ENCODE measurements at places on chromosomes 5 and 9. TPM values are rescaled to one million over a fixed set of nuclear protein-coding genes. Genes with fewer than 3 reads are reported as not detected.

MAPK9 gene
- polyA plus RNA-seq = 32.2 TPM

ARL10 gene
- 12.1 TPM for polyA plus RNA-seq

DHFR gene
- polyA plus RNA-seq = 21.7 TPM

SPINK5 gene
- 0.41 TPM for polyA plus RNA-seq

FOXD4L6 gene
- not detected for polyA plus RNA-seq

FOXD4L4 gene
- not detected for polyA plus RNA-seq

STK32A gene
- polyA plus RNA-seq = 0.49 TPM

SH2D3C gene
- 28.2 TPM for polyA plus RNA-seq

SV2C gene
- not detected for polyA plus RNA-seq

ZSWIM6 gene
- polyA plus RNA-seq = 8.8 TPM

MCTP1 gene
- polyA plus RNA-seq = 7.6 TPM

PLPPR1 gene
- polyA plus RNA-seq = 9.8 TPM

ADAMTS13 gene
- polyA plus RNA-seq = 10.4 TPM

FANCG gene
- 23.8 TPM for polyA plus RNA-seq

BTNL3 gene
- polyA plus RNA-seq = not detected

MAP1B gene
- 21.4 TPM for polyA plus RNA-seq

F12 gene
- 0.41 TPM for polyA plus RNA-seq

PCDHA6 gene
- polyA plus RNA-seq = not detected

NUP155 gene
- polyA plus RNA-seq = 18.0 TPM

- no peak for DNase-seq
These were observed 96.6 kb downstream of the VCAN start for GRCh38 chr5:83568186-83568585.

DNA sequence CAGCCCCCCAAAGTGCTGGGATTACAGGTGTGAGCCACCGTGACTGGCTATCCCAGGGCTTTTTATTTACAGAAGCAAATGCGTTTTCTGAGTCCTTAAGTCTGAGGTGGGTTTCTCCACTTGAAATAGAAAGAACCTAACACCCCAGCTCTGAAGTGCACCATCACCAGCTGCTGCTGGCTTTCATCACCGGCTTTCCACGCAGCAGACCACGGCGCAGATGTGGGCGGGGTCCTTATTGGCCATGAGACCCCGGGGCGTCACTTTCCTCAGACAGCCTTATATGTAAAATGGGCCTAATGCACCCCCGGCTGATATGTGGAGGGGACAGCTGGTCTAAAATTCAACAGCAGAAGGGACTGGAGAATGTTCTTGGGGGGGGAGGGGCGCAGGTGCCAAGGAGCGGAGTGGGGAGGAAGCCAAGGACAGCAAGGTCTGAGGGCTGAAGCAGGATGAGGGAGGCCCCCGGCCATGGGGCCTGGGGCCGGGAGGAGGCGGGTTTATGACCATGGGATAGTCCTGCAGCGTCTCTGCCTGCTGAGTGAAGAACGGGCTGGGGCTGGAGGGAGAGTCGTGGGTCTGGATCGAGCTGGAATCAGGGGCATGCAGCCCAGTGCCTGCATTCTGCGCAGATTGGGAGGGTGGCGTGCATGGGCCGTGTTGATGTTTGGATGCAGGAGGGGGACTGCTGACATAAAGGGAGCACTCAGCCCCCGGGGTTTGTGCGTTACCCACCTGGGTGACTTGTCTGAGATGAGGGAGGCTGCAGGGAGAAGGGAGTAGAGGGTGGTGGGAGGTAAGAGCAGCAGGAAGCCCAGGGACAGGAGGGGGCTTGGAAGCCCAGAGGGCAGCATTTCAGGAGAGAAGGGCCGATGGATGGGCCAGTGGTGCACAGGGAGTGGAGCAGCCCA lies 30.2 kb downstream of the RASGEF1C start:
- DNase-seq = no peak

GRCh38 chr9:22469928-22470544 lies 23.4 kb downstream of the DMRTA1 start:
- DNase-seq = no peak

GRCh38 chr5:131107128-131107527 lies 57.9 kb downstream of the HINT1 start:
- DNase-seq = no peak

GRCh38 chr9:99998266-99998665 lies 91.8 kb downstream of the STX17 start:
- no peak for DNase-seq

- no peak for DNase-seq
These were observed 68.1 kb upstream of the MRPS30 start for GRCh38 chr5:44740660-44741059.

DNA sequence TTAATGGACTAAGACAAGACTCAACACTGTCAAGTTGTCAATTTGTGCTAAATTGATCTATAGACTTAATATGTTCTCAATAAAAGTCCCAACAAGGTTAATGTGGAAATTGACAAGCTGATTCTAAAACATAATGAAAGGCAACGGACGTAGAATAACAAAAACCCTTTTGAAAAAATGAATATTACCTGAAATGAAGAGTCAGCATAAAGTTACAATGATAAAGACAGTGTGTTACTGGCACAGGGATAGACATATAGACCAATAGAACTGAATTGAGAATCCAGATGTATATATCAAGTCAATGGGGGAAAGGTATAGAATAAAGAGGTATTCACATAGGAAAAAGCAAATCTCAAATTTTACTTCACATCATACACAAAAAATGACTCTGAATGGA lies 37.7 kb upstream of the BARX1 start:
- DNase-seq = no peak

GRCh38 chr5:109944461-109944860 lies 254.7 kb downstream of the MAN2A1 start:
- DNase-seq = no peak

GRCh38 chr9:13628526-13628925 lies 349.0 kb upstream of the MPDZ start:
- DNase-seq = no peak

- peak; percentile 76 for DNase-seq
These were observed 13.4 kb downstream of the ADAM19 start for GRCh38 chr5:157562111-157562581.

DNA sequence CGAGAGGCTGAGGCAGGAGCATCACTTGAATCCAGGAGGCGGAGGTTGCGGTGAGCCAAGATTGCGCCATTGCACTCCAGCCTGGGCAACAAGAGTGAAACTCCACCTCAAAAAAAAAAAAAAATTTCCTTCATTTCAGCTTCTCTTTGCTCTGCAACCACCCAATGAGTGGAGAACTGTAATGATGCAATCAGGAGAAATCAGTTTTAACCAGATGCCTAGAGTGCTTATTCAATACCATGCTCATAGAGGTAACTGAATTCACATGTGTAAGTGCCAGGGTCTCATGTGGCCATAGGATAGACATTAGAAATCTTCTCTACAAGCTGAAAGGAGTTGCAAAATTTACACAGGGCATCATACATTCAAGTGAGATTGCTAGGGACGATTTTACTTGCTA lies 70.6 kb downstream of the HMHB1 start:
- DNase-seq = no peak

GRCh38 chr9:134569626-134570025 lies 72.0 kb upstream of the COL5A1 start:
- no peak for DNase-seq

DNA sequence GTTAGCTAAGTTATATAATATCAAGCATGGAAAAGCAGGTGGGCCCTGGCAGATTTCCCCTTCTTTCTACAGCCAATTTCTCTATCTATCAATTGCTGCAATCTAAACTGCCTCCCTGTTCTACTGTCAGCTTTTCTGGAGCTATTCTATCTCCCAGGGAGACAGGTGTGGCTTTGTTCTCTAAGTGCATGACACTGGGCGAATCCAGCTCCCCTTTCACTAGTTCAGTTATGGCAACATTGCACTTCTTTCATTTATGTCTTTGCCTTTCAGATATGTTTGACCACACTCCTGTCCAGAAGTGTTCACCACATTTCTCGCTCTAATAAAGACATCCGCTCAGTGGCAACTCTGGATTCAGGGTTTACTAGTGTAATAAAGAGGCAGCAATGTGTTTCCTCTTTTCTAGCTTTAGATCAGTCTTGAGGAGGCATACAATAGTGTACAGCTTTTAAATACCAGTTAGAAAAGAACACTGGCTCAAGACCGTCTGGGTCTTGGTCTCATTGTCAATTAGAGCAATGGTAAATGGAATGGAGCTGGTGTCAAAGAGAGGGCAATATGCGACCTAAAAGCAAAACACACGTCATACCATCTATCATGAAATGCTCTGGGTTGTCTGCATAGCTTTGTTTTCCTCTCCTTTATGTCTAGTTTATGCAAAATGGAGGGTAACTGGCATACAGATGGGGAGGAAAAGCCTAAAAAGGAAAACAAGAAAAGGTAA lies 197.0 kb downstream of the SLF1 start:
- DNase-seq = no peak

- DNase-seq = no peak
These were observed 70.4 kb upstream of the GPBP1 start for GRCh38 chr5:57103317-57103907.

DNA sequence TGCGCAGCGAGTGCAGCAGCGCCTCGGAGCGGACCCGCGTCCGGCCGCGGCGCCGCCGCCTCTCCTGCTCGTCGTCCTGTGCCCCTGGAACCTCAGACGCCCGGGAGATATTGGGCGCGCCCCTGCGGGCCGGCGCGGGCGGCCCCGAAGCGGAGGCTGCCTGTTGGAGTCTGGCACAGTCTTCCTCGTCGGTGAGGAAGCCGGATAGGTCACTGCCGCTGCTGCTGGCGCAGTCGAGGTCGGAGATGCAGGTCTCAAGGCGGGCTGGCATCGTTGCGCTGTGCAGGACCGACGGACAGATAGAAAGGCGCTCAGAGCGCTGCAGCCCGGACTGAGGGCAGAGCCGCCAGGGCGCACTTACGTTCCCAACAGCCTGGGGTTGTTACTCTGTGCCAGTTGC lies 344 bp downstream of the NEUROG1 start:
- no peak for DNase-seq

DNA sequence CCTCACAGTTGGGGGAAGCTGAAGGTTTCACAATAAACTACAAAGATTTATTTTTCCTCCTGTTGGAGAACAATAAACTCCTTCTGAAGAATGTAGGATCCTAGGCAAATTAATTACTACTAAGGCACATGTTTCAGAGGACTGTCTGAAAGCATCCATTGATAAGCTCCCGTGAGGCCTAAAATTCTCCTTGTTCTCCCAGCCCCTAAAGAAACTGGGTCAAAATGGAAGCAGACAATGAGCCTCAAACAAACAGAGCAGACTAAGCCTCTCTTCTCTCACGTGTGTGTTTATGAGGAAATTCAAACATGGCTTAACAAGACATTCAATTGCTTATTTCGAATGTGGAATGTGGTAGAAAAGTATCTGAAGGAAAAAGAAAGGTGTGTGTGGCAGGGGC lies 249.0 kb downstream of the GLIS3 start:
- no peak for DNase-seq

- no peak for DNase-seq
These were observed 632 bp upstream of the SPINK13 start for GRCh38 chr5:148267962-148268361.

- DNase-seq = no peak
These were observed 147.9 kb upstream of the VLDLR start for GRCh38 chr9:2473681-2474080.

GRCh38 chr5:44536650-44537260 lies 147.5 kb upstream of the FGF10 start:
- no peak for DNase-seq

- DNase-seq = no peak
These were observed 85.7 kb downstream of the GRAMD2B start for GRCh38 chr5:126508962-126509279.

GRCh38 chr5:42840269-42840668 lies 28.6 kb upstream of the SELENOP start:
- peak; percentile 69 for DNase-seq

GRCh38 chr5:168827636-168828035 lies 248.5 kb upstream of the PANK3 start:
- no peak for DNase-seq

- DNase-seq = no peak
These were observed 419.4 kb downstream of the RAB3C start for GRCh38 chr5:59002162-59002825.

GRCh38 chr5:57320582-57320981 lies 146.7 kb downstream of the GPBP1 start:
- no peak for DNase-seq

DNA sequence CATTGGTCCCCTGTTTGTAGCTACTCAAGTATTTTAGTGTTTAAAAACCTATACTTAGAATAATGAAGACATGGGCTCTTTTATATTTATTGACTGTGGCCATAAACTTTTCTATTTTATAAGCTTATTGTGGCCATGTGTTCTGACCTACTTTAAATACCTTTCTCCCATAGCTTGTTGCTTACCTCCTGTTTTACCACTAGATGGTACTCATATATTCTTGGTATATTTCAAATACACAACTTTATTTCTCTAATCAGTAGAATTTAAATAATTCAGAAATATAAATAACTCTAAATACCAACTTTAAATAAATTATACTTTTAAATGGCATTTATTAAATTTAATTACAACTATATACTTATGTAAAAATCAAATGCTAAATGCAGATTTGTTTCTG lies 498.0 kb downstream of the PRDM9 start:
- no peak for DNase-seq

GRCh38 chr5:138354926-138355378 lies 2.5 kb downstream of the KDM3B start:
- peak; percentile 30 for DNase-seq

DNA sequence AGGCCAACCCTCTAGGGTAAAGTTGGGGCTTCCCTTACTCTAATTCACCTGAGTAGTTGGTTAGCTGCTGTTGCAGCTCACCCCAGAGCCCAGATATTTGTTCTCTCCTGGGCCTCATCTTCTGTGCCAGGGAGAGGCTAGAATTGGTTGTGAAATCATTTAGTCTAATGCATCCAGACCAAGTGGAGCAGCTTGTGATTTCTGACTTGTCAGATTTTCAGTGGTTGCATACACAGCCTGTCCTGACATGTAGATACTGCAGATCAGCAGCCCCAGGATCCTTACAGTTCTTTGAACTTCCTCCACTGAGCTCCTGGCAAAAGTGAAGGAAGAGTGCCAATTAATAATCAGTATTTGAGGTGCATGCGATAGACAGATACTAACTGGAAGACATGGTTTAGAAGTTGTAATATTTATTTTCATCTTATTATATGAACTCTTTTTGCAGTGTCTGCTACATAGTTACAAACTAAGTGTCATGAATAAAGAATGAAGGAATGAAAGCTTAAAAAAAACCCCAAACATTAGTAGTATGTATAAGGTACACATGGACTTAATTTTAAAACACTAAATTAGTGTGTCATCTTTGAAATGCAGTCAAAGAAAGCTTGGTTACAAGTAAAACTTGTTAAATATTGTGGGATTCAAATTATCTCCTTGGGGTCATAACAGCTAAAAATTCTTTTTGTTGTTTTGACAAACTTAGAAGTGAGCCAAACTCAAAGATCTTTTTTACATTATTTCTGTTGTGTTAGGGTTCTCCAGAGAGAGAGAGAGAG lies 128.5 kb downstream of the VPS13A start:
- no peak for DNase-seq

GRCh38 chr5:178589180-178590140 lies 733 bp downstream of the COL23A1 start:
- no peak for DNase-seq

DNA sequence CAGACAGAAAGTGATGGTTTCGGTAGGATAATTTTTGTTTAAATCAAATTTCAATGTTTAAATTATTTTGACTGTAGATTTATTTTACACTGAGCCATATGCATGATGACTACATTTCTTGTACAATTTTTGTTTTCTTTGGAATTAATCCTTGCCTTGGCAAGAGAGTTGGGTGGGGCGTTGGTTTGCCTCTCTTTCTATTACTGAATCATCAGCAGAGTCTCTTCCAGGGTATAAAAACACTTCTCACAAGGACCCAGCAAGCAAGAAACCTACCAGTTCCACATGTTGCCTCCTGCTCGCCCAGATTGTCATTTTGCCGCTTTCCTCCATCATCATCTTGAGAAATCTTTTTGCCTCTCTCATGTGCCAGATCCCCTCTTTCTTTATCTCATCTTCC lies 455.0 kb upstream of the DMAC1 start:
- DNase-seq = no peak
